Hematopoietic multipotent progenitor cell (in vitro differentiated cells): ENCODE measurements at places on chromosomes 16 and 17. TPM values are rescaled to one million over a fixed set of nuclear protein-coding genes. Genes with fewer than 3 reads are reported as not detected.

The TLCD2 gene
- 0.54 TPM for total RNA-seq

The SOCS1 gene
- total RNA-seq = 6.2 TPM

The GRB7 gene
- not detected for total RNA-seq

The KRTAP2-1 gene
- not detected for total RNA-seq

The ATP2C2 gene
- total RNA-seq = under 0.01 TPM

The NPIPB9 gene
- 0.54 TPM for total RNA-seq

The FDXR gene
- 8.9 TPM for total RNA-seq

The CYGB gene
- 1.1 TPM for total RNA-seq

The MRTFB gene
- 11.6 TPM for total RNA-seq

The TMEM256 gene
- 141 TPM for total RNA-seq

The FAM171A2 gene
- 9.2 TPM for total RNA-seq

The MAF gene
- 1.3 TPM for total RNA-seq
